ENCODE measurements at places on chromosomes 4 and X. TPM values are rescaled to one million over a fixed set of nuclear protein-coding genes. Genes with fewer than 3 reads are reported as not detected.

Gene RENBP
- total RNA-seq: 10.6 TPM

Gene TRAPPC2
- 6.6 TPM for total RNA-seq

DNA sequence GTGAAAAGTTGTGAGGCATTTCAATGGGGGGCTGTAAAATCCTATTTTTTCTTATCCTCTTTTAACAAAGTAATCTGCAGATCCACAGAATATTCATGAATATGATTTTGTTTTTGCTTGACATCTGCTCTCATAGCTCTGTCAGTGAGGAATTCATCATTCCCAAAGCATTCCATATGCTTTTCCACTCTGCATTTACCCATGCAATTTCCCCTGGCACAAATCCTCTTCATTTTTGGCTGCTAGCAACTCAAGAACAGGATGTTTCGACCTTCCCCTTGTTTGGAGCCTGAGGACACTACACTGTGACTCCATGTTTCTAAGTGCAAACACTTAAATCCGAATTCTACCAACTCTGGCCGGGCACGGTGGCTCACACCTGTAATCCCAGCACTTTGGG lies 48.5 kb downstream of the KLHL15 start:
- no peak overlapping the region for H3K27ac ChIP-seq
- H3K4me1 ChIP-seq: no peaks in the 10 kb centered on the region
- H3K27me3 ChIP-seq: no peaks in the 10 kb centered on the region
- DNase-seq: no peak
- H3K4me3 ChIP-seq: no peak overlapping the region

GRCh38 chr4:144650311-144651005 lies 4.5 kb downstream of the HHIP start:
- peaks cover 18% of the 10 kb centered on the region for H3K27me3 ChIP-seq
- no peak for DNase-seq
- H3K27ac ChIP-seq: no peak overlapping the region

GRCh38 chr4:81827577-81828202 lies 356.0 kb upstream of the RASGEF1B start:
- no peak for DNase-seq
- H3K4me1 ChIP-seq: no peaks in the 10 kb centered on the region
- no peak overlapping the region for H3K4me3 ChIP-seq
- H3K27ac ChIP-seq: no peak overlapping the region
- H3K36me3 ChIP-seq: no peaks in the 10 kb centered on the region

- H3K4me1 ChIP-seq: no peaks in the 10 kb centered on the region
- peak overlapping the region; percentile 97 for H3K4me3 ChIP-seq
- DNase-seq: no peak
- peak overlapping the region; percentile 95 for H3K27ac ChIP-seq
- H3K36me3 ChIP-seq: peaks cover 27% of the 10 kb centered on the region
These were observed 37.7 kb downstream of the ERVMER34-1 start for GRCh38 chr4:52713456-52713937.

Measured in right atrium auricular region (tissue), 2 donors.